Activated CD8-positive, alpha-beta memory T cell treated with anti-CD3 and anti-CD28 coated beads, Interleukin-2, amount 10 ng/mL, durations not matched to agents 7 days and 5 days (primary cell): ENCODE measurements at places on chromosomes 3 and 15. TPM values are rescaled to one million over a fixed set of nuclear protein-coding genes. Genes with fewer than 3 reads are reported as not detected.
A peak's percentile ranks its signal among the peaks of the same experiment; 100 is the strongest.

WDR6 gene
- total RNA-seq = 154 TPM

DNA sequence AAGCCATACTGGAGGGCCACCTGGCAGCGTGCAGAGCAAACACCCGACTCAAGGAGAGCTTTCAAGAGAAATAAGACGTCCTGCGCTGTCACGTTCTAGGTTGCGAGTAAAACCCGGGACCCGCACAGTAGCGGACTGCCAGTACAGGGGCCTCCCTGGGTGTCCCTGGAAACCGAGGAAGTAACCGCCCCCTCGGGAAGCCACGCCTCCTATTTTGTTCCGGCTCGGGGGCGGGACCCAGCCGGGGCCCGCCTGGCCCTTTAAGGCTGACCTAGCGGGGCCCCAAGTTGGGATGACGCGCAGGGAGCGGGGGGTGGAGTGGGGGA lies 218 bp upstream of the MAPKAPK3 start:
- DNase-seq = peak; percentile 98

SAMMSON gene
- not detected for total RNA-seq

DNA sequence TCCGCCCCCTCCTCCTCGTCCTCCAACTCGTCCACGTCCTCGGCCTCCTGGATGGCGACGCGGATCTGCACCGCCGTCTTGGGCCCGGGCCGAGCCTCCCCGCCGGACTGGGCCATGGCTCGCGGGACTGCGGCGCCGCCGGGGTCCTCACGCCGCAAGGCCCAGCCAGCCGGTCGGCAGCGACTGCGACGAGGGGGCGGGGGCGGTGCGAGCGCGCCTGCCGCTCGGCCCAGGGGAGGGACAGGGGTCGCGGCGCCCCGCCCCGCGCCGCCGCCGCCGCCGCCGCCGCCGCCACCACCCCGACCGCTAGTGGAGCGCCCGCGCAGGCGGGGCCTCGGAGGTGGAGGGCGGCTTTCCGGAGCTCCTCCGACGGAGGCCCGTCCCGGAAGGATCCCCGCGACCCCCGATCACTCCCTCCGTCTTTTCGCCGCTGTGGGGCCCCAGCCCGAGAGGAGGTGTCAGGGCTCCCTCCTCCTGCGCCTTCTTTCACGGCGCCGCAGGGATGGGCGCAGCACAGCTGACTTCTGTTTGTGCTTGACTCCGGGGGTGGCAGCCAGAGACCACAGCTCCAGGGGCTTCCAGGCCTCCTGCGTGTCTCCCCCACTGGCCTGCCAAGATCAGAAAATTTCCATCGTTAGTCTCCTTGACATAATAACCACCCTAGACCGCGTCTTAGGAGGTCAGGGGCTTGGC lies at the start of gene LARP6:
Gene LARP6, minus strand, starts transcription at position 185 of the 693 bp plus-strand sequence. Its CDS starts 69 bp downstream, at position 116.
- no peak for DNase-seq

- no peak for DNase-seq
Measured at GRCh38 chr3:39192490-39193092, at the start of gene XIRP1. Gene XIRP1, minus strand, starts transcription at chr3:39192595. Its CDS starts 3,150 bp downstream, at chr3:39189445.

GRCh38 chr15:63856711-63857460 lies 23.1 kb upstream of the HERC1 start:
- DNase-seq = no peak

KBTBD13 gene
- not detected for total RNA-seq

DNA sequence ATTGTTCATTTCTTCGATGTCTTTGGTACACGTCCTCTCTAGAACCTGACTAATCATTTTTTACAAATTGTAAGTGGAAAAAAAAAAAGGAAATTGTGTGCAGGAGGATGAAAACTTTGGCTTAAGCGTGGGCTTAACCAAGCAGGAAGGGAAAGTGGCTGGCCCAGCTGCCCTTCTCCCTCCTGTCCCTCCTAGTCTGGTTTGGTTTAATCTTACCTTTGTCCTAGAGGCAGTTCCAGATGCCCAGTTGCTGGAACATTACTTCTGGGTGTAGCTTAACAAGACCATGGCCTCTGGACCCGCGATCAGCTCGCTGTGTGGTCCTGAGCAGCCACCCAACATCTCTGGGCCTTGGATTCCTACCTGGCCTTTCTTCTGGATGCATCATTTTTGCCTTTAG lies 15.4 kb downstream of the PAQR5 start:
- no peak for DNase-seq

- no peak for DNase-seq
Measured at GRCh38 chr3:60645801-60646200, 605.5 kb downstream of the FHIT start.

- no peak for DNase-seq
Measured at GRCh38 chr3:111548092-111548491, 6.1 kb downstream of the CD96 start.

LYZL4 gene
- not detected for total RNA-seq

DNA sequence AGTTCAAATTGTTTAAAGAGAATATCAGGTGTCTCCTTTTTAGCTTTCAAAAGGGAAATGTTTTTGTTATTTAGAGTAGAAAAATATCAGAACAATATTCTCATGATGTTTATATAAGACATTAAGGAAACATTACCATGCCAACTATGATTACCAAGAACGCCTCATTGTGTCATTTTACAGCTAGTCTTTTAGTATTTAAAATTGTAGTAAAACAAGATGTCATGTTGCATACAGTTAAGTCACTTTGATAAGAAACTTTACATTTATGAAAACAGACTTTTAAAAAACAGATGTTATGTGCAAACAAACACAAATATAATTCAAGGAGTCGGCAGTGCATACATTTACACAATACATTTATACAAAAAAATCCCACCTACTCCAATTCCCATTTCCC lies 4.4 kb downstream of the PLSCR4 start:
- DNase-seq = no peak

DNA sequence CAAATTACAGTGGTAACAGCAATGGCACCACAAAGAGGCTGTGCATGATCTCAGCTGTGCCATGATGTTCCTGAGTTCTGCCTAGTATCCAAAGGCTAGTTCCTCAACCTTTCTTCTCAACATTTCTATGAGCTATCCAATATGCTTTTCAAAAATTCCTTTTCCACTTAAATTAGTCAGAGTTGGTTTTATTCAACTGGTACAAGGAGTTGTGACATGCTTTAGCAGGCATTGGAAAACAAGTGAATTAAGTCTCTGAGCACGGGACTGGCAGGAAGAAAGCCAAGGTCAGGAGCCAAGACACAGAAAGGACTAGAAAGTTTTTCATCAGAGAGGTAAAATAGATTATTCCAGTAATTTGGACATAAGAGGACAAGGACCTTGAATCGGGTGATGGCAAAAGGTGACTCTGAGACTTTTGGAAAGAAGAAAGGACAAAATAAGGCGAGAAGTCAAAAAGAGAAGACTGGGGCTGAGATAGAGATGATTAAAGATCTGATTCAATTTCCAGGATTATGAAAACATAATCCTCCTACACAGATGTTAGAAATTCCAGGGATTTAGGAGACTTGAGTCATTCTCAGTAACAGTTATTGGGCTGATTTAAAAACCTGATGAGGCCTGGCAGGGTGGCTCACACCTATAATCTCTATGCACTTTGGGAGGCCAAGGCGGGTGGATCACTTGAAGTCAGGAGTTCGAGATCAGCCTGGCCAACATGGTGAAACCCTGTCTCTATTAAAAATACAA lies 36.1 kb downstream of the PBRM1 start:
- DNase-seq = no peak

- no peak for DNase-seq
Measured at GRCh38 chr15:33729653-33730052, 238.6 kb upstream of the CHRM5 start.

DNA sequence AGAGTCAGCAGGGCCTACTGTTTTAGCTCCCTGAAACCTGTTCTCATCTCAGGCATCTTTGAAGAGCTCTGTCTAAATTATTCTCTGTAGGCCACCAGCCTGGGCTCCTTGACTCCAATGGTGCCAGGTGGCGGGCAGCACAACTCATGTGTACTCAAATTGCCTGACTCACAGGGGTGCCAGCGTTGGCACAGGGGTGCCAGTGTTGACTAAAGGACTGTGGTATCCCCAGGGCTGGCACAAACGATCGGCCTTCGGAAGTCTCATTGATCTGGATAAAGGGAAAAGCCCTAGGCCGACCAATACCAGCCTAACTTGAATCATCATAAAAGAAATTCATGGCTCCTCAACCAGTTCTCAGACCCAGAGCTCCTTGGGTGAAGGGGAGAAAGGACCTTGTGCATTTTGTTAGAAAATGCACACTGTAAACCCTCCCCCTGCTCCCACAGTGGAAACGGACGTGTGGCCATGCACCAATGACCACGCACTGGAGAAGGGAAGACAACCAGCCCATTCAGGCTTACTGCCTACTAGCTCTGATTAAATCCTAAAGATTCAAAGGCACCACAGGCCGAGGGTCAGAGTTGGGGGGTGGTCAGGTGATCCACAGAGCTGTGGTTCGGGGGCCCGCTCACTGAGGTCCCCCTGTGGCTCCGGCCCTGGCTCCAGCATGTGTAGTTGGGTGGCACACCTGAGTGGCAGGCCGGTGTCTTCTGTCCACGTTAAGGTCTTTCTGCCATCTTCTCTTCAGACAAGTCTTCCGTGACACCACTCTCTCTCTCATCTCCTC lies 68.9 kb downstream of the NIPA2 start:
- DNase-seq = no peak

- no peak for DNase-seq
Measured at GRCh38 chr3:159928071-159928491, 60.6 kb upstream of the IL12A start.

GRCh38 chr15:53115563-53115962 lies 325.4 kb upstream of the ONECUT1 start:
- DNase-seq = no peak

MRPS11 gene
- 59.7 TPM for total RNA-seq

GRCh38 chr3:32181796-32182195 lies 56.7 kb upstream of the CMTM8 start:
- no peak for DNase-seq

EAF2 gene
- 22.0 TPM for total RNA-seq

RAB6B gene
- total RNA-seq = 1.3 TPM

PLA2G4E gene
- not detected for total RNA-seq

- no peak for DNase-seq
Measured at GRCh38 chr3:50276762-50277101, 2.2 kb upstream of the LSMEM2 start.

GRCh38 chr15:80099241-80099640 lies 39.8 kb downstream of the ZFAND6 start:
- DNase-seq = no peak

HGD gene
- total RNA-seq = 0.49 TPM

DNA sequence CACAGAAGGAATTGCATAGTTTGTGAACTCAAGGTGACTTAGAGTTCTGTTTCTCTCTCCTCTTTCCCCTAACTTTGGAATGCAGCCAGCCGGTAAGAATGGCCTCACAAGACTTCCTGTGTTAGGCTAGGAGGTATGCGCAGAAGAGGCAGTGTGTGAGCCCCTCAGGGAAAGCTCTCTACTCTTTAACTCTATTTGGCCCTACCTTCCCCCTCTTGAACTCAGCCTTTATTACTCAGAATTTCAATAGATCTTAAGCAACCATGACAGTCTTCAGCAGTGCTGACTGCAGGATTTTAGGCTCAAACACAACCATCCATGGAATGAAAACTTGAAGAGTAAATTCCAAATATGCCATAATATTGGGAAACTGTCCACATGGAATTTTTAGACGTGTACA lies 209.5 kb downstream of the DTWD1 start:
- DNase-seq = no peak

- DNase-seq = no peak
Measured at GRCh38 chr3:153404157-153404556, 242.1 kb downstream of the RAP2B start.

- DNase-seq = no peak
Measured at GRCh38 chr3:17412950-17413530, 329.4 kb downstream of the TBC1D5 start.

DNA sequence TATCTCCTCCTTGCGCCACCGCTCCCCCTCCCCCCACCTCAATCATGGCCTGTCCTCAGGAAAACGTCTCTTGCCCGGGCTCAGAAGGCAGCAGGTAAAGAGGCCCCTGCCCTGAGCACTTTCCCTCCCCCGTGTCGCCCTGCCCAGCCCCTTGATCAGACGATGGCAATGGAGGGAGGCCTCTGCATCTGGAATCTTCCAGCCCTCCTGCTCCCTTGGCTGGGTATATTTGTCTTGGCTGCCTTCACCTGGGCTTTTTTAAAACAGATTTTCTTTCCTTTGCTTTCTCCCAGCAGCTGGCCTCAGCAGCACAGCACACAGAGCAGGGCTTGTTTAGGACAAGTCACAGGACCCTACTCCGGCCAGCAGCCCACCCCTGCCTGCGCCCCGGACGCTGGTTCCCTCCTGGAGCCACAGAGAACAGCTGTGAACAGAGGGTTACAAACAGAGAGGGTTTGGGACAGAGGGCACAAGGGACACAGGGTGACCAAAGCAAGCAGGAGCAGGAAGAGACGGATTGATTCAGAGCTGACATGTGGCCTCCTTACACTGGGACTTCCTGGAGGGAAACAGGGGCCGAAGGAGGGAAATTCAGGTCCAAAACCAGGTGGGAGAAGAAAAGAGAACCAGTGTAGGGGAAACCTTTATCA lies 78.7 kb downstream of the ISG20 start:
- DNase-seq = no peak

NDN gene
- 1.6 TPM for total RNA-seq

HHLA2 gene
- 9.4 TPM for total RNA-seq

DNA sequence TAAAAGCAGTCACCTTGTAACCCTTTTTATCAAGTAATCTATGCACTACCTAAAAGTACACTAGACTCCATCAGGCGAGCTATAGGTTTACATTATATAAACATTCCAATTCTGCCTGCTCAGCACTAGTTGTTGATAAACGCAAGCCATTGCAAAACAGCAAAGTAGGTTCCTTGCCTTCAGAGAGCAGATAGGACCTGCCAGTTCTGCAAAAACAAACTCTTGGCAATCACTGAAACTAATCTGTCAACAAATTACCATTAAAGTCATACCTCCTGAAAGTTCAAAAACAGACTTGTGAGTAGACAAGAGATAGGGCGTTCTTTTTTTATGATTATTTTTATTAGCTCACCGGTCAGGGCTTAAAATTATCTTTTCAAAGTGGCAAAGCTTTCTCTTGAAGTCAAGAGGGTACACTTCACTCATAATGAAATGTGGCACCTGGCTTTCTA lies 392.5 kb downstream of the FOXP1 start:
- DNase-seq = no peak

DNA sequence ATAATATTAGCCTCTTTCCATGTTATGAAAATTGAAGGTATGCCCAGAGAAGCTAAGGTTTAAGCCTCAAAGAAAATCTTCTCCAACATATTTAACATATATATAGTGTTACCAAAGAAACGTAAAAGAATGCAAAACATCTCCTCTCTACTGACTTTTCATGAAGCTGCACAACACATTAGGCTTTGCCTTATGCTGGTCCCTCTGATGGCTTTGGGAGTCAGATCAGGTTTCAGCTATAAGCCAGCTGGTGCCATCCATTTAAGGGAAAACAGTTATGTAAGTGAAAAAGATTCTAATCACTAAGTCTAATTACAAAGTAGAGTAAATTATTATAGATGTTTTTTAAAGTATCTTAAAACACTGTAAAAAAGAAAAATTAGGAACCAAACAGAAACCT lies 410.5 kb downstream of the LSAMP start:
- DNase-seq = no peak

- no peak for DNase-seq
Measured at GRCh38 chr3:131421301-131421700, 39.7 kb downstream of the NUDT16 start.

- DNase-seq = peak; percentile 26
Measured at GRCh38 chr15:69597061-69597592, 144.5 kb downstream of the RPLP1 start.

- no peak for DNase-seq
Measured at GRCh38 chr3:99711351-99711750, 73.0 kb downstream of the COL8A1 start.

GRCh38 chr3:41320953-41321641 lies 121.8 kb downstream of the CTNNB1 start:
- DNase-seq = no peak

SOX2 gene
- not detected for total RNA-seq

- DNase-seq = peak; percentile 58
Measured at GRCh38 chr3:159763602-159764489, 224.8 kb upstream of the IL12A start.
